Activated CD4-positive, alpha-beta T cell treated with anti-CD3 and anti-CD28 coated beads, Interleukin-2, amount 50 U/mL, for 48 hours (primary cell): ENCODE measurements at places on chromosomes 1 and 21.

DNA sequence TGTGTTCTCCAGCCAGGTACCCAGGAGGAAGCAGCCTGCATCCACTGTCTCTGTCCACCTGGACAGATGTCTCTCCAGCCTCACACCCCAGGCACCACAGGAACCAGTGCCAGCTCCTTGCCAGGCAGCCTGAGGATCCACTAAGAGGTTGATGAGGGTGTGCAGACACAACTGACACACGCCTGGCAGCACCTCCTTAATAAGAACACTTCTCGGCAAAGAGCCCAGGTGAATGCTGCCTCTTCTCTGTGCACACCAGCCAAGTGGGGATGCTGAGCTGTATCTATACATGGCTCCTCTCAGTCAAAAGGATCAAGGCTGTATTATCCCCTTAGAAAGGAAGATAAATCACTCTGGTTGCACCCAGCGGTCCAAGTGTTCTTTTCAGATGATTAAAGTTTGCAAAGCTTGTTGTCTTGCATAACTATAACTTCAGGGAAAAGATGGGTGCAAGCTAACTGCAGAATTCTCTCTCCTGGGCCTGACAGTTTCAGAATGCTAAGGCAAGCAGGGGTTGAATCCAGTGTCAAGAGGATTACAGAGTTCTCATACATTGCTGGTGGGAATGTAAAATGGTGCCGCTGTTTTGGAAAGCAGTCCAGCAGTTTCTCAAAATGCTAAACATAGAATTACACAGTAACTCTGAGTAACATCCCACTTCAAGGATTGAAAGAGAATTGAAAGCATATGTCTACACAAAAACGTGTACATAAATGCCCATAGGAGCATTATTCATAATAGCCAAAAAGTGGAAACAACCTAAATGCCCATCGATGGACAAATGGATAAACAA, 3.7 kb upstream of the CAPN8 start:
- DNase-seq = no peak

- no peak for DNase-seq
Observed at GRCh38 chr1:67843746-67844145, 10.5 kb upstream of the GNG12 start.

- DNase-seq = no peak
Observed at GRCh38 chr1:70767377-70767776, 280.2 kb downstream of the PTGER3 start.

DNA sequence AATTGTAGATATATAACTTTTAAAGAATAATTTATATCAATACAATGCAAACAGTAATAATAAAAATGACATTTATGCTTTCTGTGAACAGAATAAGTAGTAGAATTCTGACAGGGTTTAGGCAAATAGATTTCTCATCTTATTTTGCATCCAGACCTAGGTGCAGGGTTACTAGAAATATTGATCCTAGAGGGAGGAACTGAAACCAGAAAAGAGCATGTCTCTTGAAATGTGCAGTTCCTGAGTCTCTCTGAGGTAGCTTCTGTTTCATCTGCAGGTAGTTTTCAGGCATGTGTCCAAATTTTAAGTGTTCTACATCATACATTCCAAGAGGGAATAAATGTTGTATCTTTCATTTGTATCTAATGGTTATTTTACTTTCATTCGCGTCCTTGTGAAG, 631.9 kb upstream of the ADGRL4 start:
- no peak for DNase-seq

GRCh38 chr1:214470132-214470531, 81.3 kb downstream of the PTPN14 start:
- no peak for DNase-seq

DNA sequence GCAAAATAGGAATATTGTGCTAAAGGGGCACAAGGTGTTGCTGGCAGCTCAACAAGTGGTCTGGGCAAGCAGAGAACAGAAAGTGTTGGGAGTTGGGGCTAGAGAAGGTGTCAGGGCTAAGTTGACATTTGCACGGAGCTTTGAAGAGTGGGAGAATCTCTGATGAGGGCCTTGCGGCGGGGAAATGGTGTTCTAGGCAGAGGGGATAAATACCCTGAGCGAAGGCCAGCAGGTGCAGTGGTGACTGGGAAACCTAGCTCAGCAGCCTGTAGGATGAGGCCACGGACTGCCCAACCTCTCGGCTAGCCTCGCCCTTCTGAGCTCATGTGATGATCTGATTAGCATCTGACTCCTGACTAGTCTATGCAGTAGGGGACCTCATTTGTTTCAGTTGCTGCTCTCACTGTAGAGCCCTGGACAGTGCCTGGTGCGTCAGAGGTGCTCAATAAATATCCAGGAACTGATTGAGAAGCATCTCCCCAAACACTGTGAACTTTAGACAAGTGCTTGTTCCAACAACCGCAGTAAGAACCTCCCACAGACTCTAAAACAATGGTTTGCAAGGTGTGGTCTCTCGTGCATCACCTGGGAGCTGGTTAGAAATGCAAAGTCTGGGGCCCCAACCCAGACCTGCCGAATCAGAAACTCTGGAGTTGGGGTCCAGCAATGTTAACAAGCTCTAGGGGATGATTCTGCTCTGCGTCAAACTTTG, 1.0 kb upstream of the FOXO6 start:
- no peak for DNase-seq

DNA sequence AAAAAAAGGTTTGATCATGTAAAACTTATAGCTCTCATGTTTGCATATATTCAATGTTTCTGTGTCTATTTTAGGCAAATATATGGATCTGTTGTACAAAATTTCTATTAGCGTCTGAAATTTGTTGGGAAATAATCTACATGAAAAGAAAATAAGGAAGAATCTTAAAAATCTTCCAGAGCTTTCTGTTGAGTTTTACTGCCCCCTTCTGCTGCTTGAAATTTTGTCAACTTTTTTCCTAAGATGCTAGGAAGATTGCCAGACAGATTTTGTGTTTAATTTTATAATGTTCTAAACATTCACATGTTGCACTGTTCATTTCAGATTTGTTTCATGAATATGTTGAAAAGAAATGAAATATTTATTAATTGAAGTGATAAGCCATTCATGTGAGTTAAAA, 2.5 kb upstream of the PTGS2 start:
- DNase-seq = no peak

GRCh38 chr1:64624808-64625207, 120.1 kb upstream of the RAVER2 start:
- no peak for DNase-seq

GRCh38 chr1:226586650-226587422, 38.3 kb downstream of the STUM start:
- no peak for DNase-seq

- DNase-seq = no peak
Observed at GRCh38 chr21:32533053-32533452, 52.3 kb downstream of the TCP10L start.

DNA sequence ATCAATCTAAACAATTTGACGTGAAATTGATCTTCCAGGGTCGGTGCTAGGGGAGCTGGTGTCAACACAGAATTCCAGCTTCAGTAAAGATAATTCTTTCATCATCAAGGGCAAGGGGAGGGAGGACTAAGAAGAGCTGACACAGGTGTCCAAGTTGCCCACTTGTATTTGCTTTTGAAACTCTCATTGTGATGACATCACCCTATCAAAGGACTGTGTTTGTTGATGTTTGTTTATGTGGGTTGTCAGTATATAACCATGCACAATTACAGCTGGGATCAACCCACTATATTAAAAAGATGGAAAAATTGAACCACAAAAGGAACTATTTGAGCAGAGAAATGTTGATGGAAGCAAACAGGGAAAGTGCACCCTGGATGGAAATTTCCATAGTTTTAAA, 48.8 kb downstream of the ZC3H11B start:
- DNase-seq = no peak

DNA sequence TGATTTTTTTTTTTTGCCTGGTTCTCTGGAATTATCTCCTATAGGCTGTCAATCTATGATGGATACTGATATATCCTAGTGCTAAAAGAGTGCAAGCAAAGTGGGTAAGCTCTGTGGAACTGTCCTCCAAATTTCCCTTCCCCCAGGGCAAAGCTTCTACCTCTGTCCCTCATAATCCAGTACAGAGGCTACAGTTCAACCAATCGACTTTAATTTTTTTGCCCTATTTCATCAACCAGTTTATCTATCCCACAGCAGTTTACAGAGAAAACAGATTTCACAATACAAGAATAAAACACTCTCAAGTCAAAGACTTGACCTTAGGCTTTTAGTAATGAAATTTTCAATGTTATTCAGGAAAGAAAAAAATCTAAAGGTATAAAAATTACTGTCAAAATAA, 13.9 kb downstream of the PUM1 start:
- DNase-seq = no peak

DNA sequence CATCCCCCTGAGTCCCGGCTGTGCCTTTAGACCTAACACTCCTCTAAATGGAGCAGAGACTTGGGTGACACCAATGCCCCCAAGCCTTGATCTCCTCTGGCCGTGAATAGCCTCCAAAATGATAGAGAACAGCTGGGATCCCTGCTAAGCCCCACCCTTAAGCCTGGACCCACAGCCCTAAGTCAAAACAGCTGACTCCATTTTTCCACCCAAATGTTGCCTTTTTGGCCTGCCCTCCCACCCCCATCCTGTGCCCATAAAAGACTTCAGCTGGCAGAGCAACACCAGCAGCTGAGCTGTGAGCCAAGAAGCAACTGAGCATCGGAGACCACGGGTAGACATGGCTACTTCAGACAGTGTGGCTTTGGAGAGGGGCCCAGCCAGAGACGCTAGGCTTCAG, 420.8 kb downstream of the NPHP4 start:
- DNase-seq = no peak

- DNase-seq = no peak
Observed at GRCh38 chr1:13950637-13951036, 250.6 kb downstream of the PRDM2 start.

DNA sequence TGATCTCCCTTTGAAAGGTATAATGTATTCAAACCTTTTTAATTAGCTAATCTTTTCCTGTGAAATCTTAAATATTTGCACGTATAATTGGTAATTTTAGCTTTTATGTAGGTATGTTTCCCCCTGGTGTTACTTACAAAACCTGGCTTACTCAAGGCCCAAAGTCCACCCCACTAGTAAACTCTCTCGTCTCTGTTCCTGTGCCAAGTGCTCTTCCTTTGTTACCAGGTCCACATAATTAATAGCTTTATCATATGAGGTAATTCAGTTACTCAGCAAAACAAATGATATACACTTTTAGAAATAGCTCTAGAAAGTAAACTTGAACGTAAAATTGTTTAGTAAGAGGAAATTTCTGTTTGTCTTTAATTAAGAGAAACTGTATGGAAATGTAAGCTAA, 36.7 kb downstream of the NFIA start:
- DNase-seq = no peak

GRCh38 chr1:161945306-161946060, 78.2 kb downstream of the OLFML2B start:
- DNase-seq = no peak

GRCh38 chr1:70790232-70790923, 257.2 kb downstream of the PTGER3 start:
- DNase-seq = no peak

DNA sequence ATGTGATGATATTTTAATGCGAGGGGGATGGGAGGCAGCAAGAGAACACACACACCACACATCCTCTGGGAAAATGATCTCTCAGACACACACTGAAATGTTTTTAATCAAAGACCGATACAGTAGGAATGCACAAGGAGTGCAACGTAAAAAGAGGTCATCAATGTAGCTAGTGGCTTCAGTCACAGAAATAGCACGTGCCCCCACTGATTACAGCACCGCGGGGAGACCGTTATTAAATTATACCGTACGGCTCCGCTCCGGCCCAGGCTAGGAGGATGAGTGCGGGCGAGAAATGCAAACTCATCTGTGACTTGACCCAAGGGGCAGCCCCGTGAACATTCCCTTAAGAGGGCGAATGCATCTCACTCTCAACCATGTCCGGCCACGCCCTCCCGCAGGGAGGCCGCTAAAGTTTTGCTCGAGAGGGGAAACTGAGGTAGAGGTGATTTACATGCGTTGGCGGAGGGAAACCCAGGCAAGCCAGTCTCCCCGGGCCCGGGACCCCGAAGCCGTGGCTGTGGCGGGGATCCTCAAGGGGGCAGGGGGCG, 552 bp downstream of the UBR4 start:
- DNase-seq = peak; percentile 82

DNA sequence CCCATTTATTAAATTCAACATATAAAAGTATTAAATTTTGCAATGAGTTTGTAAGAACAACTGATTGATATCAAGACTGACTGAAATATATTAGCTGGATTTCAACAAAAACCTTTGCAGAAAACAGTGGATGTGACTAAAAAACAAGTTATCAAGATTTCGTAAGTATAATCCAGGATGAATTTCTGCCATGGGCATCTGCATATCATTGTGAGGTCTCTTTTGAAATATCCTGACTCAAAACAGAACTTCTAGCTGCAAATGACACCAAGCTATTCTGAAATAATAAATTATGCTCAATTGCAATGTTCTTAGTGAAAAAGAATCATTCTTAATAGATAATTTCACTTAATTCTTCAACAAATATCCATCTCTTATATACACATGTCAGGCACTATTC, 52.6 kb downstream of the CD34 start:
- no peak for DNase-seq

DNA sequence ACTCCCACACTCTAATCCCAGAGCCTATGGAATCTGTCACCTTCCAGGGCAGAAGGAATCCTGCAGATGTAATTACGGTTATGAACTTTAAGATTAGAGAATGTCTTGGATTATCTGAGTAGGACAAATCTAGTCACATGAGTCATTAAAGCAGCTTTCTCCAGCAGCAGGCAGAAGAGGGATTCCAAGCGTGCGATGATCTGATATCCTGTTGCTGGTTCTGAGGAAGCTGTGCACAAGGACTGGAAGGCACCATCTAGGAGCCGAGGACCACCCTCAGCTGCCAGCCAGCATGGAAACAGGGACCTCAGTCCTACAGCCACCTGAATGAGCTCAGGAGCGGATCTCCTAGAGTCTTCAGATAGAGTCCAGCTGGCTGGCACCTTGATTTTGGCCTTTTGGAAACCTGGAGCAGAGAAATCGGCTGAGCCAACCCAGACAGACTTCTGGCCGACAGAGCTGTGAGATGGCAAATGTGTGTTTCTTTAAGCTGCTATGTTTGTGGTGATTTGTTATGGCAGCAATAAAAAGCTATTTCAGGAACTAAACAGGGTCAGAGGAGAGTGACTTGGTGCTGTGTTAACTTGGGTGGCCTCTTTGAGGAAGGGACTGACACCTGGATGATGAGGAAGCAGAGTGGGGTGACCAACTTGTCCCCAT, 34.5 kb downstream of the LRRN2 start:
- no peak for DNase-seq

DNA sequence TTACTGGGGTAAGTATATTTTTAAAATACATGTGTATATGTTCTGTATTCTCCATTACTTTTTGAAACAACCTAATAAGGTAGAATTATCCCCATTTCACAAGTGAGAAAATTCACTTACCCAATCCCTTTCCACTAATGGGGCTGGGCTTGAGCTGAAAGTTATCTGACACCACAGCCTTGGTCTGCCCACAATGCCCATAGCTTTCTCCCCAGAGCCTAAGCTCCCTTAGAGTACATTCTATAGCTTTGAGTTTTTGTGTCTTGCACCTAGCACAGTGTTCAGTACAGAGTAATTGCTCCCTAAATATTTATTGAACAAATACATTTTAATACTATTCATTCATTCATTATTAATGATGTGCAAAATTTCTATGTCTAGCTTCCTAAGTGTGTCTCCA, 152.7 kb upstream of the RUNX1 start:
- DNase-seq = no peak
